ENCODE measurements at places on chromosomes 6 and 20.

DNA sequence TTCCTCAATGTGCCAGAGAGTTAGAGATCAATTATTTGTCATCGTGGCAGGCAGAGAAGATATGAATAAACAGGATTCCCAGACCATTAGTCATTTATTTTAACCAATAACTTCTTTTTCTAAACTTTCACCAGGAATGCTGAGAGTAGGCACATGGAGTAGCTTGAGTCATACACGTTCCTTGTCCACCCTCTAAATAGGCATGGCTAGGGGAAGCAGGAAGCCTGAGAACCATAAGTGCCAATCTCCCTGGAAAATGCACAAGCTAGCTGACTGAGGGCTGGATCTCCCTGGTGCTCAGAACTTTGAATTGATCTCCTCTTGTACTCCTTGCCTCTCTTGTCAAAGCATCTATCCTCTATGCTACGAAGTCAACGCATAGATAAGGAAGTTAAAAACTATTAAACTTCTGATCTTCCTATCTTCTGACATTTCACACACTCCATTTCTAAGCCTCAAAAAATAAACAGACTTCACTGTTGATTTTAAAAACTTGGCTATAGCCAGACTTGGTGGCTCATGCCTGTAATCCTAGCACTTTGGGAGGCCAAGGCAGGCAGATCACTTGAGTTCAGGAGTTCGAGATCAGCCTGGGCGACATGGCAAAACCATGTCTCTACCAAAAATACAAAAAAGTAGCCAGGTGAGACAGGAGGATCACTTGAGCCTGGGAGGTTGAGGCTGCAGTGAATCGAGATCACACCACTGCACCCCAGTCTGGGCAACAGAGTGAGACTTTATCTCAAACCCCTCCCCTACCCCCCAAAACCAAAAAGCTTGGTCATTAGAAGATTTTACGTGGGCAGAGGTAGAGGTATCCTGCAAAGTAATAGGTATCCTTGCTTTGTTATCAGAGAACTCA, 11.8 kb downstream of the ADTRP start:
- DNase-seq, result no peak

GRCh38 chr6:126628125-126628524, 288.2 kb downstream of the CENPW start:
- no peak for DNase-seq

DNA sequence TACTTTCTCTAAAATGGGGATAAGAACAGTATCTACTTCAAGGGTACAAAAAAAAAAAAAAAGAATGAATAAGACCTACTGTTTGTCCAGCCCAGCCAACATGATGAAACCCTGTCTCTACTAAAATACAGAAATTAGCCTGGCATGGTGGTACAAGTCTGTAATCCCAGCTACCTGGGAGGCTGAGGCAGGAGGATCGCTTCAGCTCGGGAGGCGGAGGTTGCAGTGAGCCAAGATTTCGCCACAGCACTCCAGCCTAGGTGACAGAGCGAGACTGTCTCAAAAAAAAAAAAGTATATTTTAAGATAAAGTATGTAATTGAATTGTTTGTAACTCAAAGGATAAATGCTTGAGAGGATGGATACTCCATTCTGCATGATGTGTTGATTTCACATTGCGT, 2.0 kb downstream of the BLTP3A start:
- DNase-seq, result no peak

DNA sequence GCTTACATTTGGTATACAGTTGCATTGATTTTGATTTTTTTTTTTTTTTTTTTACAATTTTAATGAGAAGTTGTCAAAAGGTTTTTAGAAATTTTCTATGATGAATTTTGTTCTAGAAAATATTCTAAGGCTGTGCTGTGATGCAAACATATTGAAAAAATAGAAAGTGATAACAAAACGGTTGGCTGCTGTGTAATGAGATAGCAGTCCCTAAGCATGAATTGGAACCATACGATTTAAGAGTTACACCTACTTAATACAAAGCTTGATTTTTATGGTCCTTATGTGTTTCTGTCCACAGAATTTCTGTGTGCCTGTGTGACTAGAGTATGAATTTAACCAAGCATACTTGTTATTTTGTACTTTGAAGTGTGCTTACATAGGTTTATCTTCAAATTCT, 12.1 kb downstream of the HIVEP1 start:
- DNase-seq, result no peak
